ENCODE measurements at places on chromosomes 4 and X.
A peak's percentile ranks its signal among the peaks of the same experiment; 100 is the strongest.

DNA sequence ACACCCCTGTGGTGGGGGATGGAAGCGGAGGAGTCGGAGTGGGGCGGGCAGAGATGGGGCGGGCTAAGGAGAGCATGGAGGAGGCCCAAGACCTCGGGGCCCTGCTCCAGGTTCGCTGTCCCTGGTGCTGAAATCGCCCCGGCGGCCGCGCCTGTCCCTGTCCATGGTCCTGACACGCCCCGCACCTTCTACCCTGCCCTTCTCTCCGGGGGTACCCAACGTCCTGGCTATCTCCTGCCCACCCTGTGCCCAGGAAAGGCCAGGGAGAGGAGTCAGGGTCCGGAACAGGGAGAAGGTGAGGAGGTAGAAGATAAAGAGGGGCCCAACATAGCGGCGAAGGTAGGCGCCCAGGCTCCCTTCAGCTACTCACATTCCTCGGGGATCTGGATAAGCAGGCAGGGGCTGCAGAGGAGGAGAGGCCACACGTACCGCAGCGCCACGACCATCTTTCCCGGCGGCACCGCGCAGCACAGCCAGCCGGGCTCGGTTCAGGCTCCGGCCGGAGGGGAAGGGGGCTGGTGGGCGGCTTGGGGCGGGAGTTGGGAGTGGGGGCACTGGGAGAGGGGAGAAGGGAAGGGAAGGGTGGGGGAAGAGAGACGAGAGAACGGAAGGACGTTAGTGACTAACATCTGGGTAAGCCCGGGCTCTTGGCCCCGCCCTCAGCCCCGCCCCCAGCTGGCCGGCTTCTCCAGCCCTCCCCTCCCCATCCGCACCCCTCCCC, 10.4 kb downstream of the L1CAM start:
- DNase-seq, result peak; percentile 43
- no peaks in the 10 kb centered on the region for H3K27me3 ChIP-seq
- H3K36me3 ChIP-seq, result no peaks in the 10 kb centered on the region
- no peak overlapping the region for H3K4me3 ChIP-seq
- H3K27ac ChIP-seq, result no peak overlapping the region
- no peaks in the 10 kb centered on the region for H3K4me1 ChIP-seq

DNA sequence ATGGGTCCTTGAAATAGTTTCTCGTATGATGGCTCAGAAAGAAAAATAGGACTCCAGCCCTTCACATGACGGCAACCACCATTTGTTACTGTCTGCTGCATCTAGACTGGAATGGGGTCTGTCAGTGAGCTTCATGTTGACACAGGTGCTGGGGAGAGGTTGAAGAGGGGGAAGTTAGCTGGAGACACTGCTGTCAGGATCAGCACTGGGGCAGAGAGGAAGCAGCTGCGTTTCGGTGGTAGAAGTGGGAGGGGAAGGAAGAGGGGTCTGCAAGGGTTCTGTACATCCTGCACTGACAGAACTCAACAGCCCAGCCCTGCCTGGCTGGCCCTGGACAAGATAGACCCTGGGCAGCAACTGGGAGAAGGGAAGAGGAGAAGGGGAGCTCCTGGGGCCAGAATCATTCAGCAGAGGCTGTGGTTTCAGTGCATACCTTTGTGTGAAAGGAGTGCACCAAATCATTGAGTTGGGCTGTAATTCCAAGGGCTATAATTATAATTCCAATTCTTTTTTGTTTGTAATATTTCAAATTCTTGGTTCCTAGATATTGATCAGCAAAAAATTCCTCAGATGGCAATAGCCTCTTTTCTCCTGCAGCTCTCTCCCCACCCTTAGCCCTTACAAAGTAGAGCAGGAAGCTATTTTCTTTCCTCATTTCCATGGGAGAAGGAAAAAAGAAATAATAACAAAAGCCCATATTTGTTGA, 119.4 kb upstream of the C1GALT1C1 start:
- H3K27me3 ChIP-seq, result no peaks in the 10 kb centered on the region
- H3K4me1 ChIP-seq, result peaks cover 12% of the 10 kb centered on the region
- H3K27ac ChIP-seq, result peak overlapping the region; percentile 49
- no peaks in the 10 kb centered on the region for H3K36me3 ChIP-seq

DNA sequence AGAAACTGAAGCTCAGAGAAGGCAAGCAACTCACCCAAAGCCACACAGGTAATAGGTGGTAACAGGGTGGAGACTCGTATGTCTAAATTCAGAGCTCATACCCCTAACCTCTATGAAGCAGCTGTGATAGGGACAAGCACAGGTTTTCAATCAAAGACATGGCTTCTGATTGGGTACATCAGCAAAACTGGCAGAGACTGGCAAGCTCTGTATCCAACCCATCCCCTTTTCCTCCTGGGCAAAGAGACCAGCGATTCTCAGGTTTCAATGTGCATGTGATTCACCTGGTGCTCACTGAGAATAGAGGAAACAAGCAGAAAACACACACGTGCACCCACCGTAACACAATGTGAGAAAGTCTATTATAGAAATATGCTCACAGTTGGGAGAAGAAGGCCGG, 153.0 kb downstream of the SMIM20 start:
- no peaks in the 10 kb centered on the region for H3K36me3 ChIP-seq
- H3K4me1 ChIP-seq, result no peaks in the 10 kb centered on the region
- H3K27ac ChIP-seq, result no peak overlapping the region
- no peak overlapping the region for H3K4me3 ChIP-seq

GRCh38 chrX:50622751-50623150, 152.1 kb upstream of the DGKK start:
- no peaks in the 10 kb centered on the region for H3K36me3 ChIP-seq
- H3K4me3 ChIP-seq, result no peak overlapping the region
- H3K4me1 ChIP-seq, result no peaks in the 10 kb centered on the region
- no peak overlapping the region for H3K27ac ChIP-seq
- DNase-seq, result no peak
- H3K27me3 ChIP-seq, result no peaks in the 10 kb centered on the region

- H3K36me3 ChIP-seq, result no peaks in the 10 kb centered on the region
- no peaks in the 10 kb centered on the region for H3K4me1 ChIP-seq
- no peak overlapping the region for H3K4me3 ChIP-seq
- no peak overlapping the region for H3K27ac ChIP-seq
Measured at GRCh38 chrX:141924293-141924692, 20.6 kb downstream of the MAGEC1 start.

DNA sequence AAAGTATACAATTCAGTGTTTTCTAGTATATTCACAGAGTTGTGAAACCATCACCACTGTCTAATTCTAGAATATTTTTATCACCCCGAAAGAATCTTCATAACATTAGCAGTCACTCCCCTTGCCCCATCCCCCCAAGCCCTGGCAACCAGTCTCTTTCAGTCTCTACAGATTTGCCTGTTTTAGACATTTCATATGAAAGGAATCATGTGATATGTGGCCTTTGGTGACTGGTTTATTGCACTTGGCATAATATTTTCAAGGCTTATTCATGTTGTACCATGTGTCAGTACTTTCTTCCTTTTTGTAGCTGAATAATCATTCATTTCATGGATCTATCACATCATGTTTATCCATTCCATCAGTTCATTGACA, 371.7 kb downstream of the AFF2 start:
- peaks cover 31% of the 10 kb centered on the region for H3K4me1 ChIP-seq
- H3K4me3 ChIP-seq, result peak overlapping the region; percentile 11
- peak; percentile 52 for DNase-seq
- H3K27me3 ChIP-seq, result no peaks in the 10 kb centered on the region
- peak overlapping the region; percentile 54 for H3K27ac ChIP-seq

- no peaks in the 10 kb centered on the region for H3K36me3 ChIP-seq
- no peaks in the 10 kb centered on the region for H3K27me3 ChIP-seq
- no peaks in the 10 kb centered on the region for H3K4me1 ChIP-seq
- H3K4me3 ChIP-seq, result no peak overlapping the region
- H3K27ac ChIP-seq, result no peak overlapping the region
- DNase-seq, result no peak
Measured at GRCh38 chr4:114192854-114193253, 213.4 kb upstream of the ARSJ start.

DNA sequence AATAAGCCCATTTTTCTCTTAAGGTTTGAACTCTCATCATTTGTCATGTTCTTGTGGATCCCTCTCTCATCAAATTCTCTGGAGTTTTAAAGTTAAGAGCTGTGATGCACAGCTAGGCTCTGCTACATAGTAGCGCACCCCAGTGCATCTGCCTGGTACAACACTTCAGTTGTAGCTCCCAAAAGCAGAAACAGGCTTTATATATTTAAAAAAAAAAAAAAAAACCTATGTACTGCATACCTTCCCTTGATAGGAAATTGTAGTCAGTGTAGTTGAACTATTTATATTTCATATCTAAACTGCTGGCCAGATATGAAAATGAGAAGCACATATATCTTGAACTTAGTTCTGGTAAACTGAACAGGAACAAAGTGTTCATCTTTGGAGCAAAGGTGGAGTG, 131.4 kb downstream of the KLHL13 start:
- no peaks in the 10 kb centered on the region for H3K27me3 ChIP-seq
- no peaks in the 10 kb centered on the region for H3K36me3 ChIP-seq
- no peak for DNase-seq
- H3K27ac ChIP-seq, result no peak overlapping the region

DNA sequence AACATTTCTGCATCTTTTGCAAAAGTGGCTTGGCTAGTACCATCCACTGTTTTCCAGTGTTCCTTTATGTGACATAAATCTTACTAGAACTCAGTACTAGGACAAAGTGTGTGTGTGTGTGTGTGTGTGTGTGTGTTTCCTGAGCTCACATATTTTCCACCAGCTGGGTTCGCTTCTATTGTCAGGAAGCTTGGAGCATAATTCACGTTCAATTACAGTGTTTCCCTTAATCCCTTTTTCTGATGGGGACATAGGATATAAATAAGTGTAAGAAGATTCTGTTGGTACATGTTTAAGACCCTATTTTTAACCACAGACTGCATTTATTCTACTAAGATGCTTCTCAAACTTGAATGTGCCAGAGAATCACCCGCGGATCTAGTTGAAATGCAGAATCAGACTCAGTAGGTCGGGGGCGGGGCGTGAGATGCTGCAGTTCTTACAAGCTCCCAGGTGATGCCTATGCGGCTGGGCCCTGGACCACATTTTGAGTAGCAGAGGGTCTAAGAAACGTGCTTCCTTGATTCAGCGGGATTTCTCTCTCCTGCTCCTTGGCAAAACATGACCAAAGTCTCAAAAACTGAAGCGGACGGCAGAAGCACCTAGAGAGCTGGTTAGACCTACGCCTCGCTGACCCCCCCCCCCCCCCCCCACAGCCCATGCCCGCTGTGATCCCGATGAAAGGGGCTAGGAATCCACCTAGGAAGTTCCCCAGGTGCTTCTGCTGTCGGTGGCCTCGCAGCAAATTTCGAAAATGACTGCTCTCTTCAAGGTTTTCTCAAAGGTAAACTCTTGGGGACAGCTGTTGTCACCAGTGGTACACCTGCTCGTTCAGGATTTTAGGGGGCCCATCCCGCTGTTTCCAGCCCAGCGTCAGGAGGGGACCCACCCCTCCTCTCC, 797 bp downstream of the CD99L2 start:
- H3K36me3 ChIP-seq, result no peaks in the 10 kb centered on the region
- peak; percentile 43 for DNase-seq
- H3K27ac ChIP-seq, result no peak overlapping the region
- H3K4me3 ChIP-seq, result peak overlapping the region; percentile 79
- no peaks in the 10 kb centered on the region for H3K4me1 ChIP-seq

DNA sequence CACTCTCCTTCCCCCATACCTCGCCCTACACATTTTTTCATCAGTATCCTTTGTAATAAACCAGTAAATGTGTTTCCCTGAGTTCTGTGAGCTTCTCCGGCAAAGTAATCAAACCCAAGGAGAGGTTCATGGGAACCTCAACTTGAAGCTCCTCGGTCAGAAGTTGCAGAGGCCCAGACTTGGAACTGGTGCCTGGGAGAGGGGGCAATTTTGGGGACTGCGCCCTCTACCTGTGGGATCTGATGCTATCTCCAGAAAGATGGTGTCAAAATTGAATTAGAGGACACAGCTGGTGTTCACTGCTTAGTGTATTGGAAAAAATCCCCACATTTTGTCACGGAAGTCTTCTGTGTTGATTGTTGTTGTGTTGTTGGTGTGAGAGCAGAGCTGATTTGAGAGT, 70.6 kb downstream of the ATP11C start:
- no peak overlapping the region for H3K27ac ChIP-seq
- DNase-seq, result no peak
- H3K36me3 ChIP-seq, result no peaks in the 10 kb centered on the region
- H3K4me1 ChIP-seq, result no peaks in the 10 kb centered on the region
- H3K4me3 ChIP-seq, result no peak overlapping the region
- no peaks in the 10 kb centered on the region for H3K27me3 ChIP-seq

- H3K27ac ChIP-seq, result no peak overlapping the region
- H3K36me3 ChIP-seq, result no peaks in the 10 kb centered on the region
- no peaks in the 10 kb centered on the region for H3K4me1 ChIP-seq
Measured at GRCh38 chrX:29143756-29144155, 556.5 kb downstream of the IL1RAPL1 start.

GRCh38 chr4:185589067-185589836, 53.9 kb upstream of the PDLIM3 start:
- no peaks in the 10 kb centered on the region for H3K36me3 ChIP-seq
- no peaks in the 10 kb centered on the region for H3K4me1 ChIP-seq
- H3K27me3 ChIP-seq, result no peaks in the 10 kb centered on the region
- H3K4me3 ChIP-seq, result no peak overlapping the region

DNA sequence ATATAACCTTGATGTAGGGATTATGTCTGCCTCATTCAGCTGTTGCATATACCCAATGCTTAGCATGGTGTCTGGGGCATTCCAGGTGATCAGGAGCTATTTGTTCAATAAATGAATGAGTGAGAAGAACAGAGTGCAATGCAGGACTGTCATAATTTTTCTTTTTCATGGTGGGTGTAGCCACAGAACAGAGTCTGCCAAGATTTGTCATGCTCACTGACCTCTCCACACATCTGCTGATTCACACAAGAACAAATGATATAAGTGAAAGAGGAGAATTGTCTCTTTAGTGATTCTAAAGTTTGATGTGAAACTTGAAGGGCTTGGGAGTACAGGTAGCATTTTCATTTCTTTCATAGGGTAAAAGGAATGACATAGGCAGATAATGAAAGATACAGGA, 64.4 kb upstream of the TEX13D start:
- no peaks in the 10 kb centered on the region for H3K36me3 ChIP-seq
- H3K4me3 ChIP-seq, result no peak overlapping the region
- H3K27me3 ChIP-seq, result no peaks in the 10 kb centered on the region
- no peak for DNase-seq
- no peaks in the 10 kb centered on the region for H3K4me1 ChIP-seq

DNA sequence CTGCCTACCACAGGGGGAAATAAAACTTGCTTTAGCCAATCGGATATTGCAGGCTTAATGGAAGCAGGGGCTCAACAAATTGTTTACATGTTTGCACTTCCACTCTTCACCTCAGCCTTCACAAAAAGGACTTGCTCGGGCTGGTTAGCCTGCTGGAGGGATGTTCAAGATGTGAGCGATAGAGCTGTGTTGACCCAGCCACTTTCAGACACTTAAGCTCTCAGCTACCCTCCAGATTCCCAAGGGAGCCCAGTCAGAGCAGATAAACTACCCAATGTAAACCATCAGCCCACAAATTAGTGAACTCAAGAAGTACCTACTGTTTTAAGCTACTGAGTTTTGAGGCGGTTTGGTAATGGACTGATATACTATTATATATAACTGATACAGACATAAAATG, 508.4 kb upstream of the FTHL17 start:
- peak; percentile 46 for DNase-seq
- no peak overlapping the region for H3K27ac ChIP-seq
- H3K4me1 ChIP-seq, result peaks cover 16% of the 10 kb centered on the region
- no peaks in the 10 kb centered on the region for H3K27me3 ChIP-seq

GRCh38 chr4:181909368-181909767, 333.8 kb upstream of the TENM3 start:
- no peaks in the 10 kb centered on the region for H3K27me3 ChIP-seq
- peak; percentile 40 for DNase-seq
- no peak overlapping the region for H3K27ac ChIP-seq
- no peak overlapping the region for H3K4me3 ChIP-seq
- no peaks in the 10 kb centered on the region for H3K36me3 ChIP-seq
- no peaks in the 10 kb centered on the region for H3K4me1 ChIP-seq

GRCh38 chrX:45598861-45599260, 398.2 kb upstream of the DIPK2B start:
- peak overlapping the region; percentile 56 for H3K27ac ChIP-seq
- H3K4me1 ChIP-seq, result peaks cover 36% of the 10 kb centered on the region
- H3K27me3 ChIP-seq, result no peaks in the 10 kb centered on the region
- peak; percentile 58 for DNase-seq
- H3K36me3 ChIP-seq, result no peaks in the 10 kb centered on the region
- no peak overlapping the region for H3K4me3 ChIP-seq

Measured in GM23248 (cell line).